Renal cortex interstitium (tissue), 15 donors: ENCODE measurements at places on chromosomes 2 and 18. TPM values are rescaled to one million over a fixed set of nuclear protein-coding genes. Genes with fewer than 3 reads are reported as not detected.

Gene TCF23
- polyA plus RNA-seq, result 0.78 TPM

Gene KATNAL2
- 9.4 TPM for polyA plus RNA-seq

- no peak for DNase-seq
Measured at GRCh38 chr2:238063414-238064189, 2.8 kb downstream of the SCLY start.

GRCh38 chr2:221264318-221264717 lies 307.8 kb downstream of the EPHA4 start:
- DNase-seq, result no peak

DNA sequence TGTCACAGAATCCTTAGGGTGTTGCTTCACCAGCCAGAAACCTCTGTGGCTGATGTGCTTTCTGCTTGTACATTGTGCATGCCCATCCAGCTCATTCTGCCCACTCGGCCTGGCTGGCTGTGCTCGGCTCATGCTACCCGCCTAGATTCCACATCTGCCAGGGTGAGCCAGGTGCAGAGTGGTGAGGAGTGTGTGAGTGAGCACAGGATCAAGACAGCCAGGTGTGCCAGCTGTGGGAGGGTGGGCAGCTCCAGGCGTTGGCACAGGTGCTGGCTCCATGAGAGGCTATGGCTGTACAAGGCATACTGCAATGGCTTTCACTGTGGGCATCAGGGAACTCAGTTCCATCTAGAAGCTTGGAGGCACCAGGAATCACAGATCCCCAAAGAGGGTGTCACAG lies 1321.8 kb upstream of the CRIM1 start:
- DNase-seq, result no peak

DNA sequence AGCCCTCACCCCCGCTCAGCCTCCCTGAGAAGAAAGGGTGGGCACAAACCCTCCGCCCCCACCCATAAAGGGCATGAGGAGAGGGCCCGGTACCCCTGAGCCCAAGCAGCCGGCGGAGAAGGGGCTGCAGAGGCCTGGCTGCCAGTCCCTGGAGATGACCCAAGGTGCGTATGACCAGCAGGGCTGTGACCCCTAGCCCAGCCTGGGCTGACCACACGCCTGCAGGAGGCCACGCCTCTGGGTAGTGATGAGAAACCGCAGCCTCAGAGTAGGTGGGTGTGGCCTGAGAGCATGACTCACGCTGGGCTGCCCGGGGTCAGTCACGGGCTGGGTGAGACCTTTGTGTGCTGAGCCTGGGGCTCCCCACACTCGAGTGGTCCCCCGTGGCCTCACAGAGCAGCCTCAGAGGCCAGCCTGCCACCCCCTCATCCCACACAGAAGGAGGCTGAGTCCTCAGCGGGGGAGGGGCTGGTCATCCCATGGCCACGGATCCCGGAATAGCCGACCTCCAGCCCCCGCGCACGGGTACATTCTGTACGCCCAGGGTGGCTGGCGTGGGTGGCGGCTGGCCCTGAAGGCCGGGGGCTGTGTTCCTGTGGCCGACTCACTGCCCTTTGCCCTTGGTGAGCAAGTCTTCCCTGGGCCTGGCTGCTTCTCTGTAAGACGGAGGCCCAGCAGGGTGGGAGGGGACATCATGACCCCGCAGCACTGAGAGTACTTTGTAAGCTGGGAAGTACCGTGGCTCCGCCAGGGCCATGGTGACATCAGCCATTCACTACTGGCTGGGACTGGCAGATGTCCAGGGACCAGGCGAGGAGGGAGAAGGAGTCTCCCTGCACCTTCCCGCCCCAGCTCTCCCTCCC lies 110.8 kb upstream of the OTOS start:
- peak; percentile 67 for DNase-seq

- DNase-seq, result no peak
Measured at GRCh38 chr2:178266445-178266844, 72.1 kb downstream of the OSBPL6 start.

- no peak for DNase-seq
Measured at GRCh38 chr2:195022508-195022830, 634.6 kb upstream of the SLC39A10 start.

- DNase-seq, result no peak
Measured at GRCh38 chr18:5969989-5970403, 74.7 kb upstream of the TMEM200C start.

GRCh38 chr18:55997151-55997561 lies 409.2 kb upstream of the TCF4 start:
- DNase-seq, result no peak

DNA sequence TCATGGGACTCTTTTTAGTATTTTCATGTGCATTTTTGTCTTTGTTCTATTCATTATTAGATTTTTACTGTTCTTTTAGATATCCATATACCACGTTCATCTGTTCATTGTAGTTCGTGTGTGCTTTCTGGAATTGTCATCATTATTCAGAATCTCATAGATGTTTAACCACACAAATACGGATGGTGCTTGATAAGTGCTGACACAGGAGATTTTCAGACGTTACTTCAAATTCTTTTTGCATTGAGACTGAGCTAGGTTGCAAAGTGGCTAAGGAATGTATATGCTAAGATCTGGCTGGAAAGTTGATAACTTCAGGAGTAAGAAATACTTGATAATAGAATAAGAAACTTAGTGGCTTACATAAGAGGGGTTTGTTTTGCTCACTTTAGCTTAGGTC lies 153.6 kb downstream of the CTNNA2 start:
- no peak for DNase-seq
